ENCODE measurements at places on chromosomes 1 and 21.

DNA sequence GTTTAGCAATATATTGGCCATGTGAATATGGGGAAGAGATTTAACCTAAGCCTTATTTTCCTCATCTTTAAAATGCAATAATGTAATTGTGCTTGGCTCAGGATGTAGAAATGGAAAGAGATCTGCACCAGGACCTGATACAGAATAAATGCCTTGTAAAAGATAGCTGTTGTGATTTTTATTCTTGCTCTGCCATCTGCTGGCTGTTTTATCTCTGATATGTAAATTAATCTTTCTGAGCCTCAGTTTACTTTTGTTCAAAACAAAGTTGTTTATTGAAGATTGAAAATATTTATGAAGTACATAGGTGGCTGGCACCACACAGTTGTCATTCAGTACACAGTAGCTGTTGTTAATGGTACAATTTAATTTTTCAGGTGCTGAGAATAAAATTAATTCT is 21.9 kb downstream of the ZYG11B start:
- DNase-seq, result no peak

- DNase-seq, result no peak
Observed at GRCh38 chr1:233246965-233247364, 48.6 kb downstream of the PCNX2 start.

- DNase-seq, result no peak
Observed at GRCh38 chr1:147627435-147628110, 42.8 kb downstream of the ACP6 start.

- DNase-seq, result no peak
Observed at GRCh38 chr1:19443326-19443725, 42.0 kb downstream of the CAPZB start.

DNA sequence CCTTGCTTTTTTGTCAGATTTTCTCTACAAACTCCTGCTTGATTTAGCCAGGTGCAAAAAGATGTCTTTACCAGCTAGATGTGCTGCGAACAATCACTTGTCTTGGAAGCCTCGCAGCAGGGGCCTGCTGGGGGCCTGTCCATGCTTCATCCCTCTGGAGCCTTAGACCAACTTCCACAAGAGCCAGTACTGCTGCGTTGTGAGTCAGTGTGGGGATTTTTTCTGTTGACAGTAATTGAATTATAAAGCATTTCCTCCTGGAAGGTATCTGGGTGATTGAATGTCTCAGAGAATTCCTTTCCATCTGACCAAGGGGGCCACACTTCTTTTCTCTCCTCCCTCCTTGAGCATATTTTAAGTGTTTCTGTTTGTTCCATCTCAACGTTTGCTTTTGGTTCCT is 40.4 kb upstream of the LDLRAP1 start:
- DNase-seq, result no peak

Data from epithelial cell of prostate (primary cell).